Memory B cell (primary cell): ENCODE measurements at places on chromosomes 3 and 15.

- H3K36me3 ChIP-seq, result no peaks in the 10 kb centered on the region
- no peaks in the 10 kb centered on the region for H3K4me1 ChIP-seq
- H3K27me3 ChIP-seq, result peaks cover 3% of the 10 kb centered on the region
- no peak overlapping the region for H3K27ac ChIP-seq
- DNase-seq, result no peak
Measured at GRCh38 chr3:87201727-87202126, 25.4 kb upstream of the CHMP2B start.

DNA sequence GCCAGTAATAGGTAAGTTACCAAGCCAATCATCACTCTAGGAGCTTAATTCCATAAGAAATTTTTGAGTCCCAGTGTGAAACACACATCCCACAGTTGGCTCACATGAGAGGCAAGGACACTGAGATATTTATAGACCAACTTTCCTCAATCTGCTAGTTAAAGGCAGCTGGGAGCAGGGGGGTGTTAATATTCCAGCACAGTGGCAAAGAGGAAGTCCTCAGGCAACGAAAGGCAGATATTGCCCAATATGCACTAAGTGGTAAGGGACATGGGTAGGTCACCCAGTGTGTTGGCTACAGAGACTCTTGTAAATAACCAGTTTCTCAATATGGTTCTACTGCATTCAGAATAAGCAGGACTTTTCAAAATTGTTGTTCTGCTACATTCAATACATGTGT is 61.0 kb downstream of the TOP2B start:
- H3K27me3 ChIP-seq, result no peaks in the 10 kb centered on the region
- peaks cover 28% of the 10 kb centered on the region for H3K36me3 ChIP-seq

DNA sequence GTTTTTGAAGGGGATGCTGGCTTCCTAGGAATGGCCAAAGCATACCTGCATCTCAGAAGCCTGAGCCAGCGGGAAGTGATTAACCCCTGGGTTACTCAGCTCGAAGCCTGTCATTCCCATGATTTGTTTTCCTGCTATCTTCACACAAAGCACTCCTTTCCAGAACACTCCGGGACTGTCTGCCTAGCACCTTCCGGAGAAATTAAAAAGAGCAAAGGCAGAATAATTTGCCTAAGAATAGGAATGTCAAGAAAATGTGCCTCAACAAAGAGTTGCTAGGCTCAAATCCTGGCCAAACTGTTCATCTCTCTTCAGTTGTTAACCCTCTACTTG is 34.1 kb downstream of the TPM1 start:
- H3K4me3 ChIP-seq, result no peak overlapping the region
- H3K27me3 ChIP-seq, result peaks cover 8% of the 10 kb centered on the region
- no peaks in the 10 kb centered on the region for H3K4me1 ChIP-seq
- no peak overlapping the region for H3K27ac ChIP-seq
- H3K36me3 ChIP-seq, result no peaks in the 10 kb centered on the region

DNA sequence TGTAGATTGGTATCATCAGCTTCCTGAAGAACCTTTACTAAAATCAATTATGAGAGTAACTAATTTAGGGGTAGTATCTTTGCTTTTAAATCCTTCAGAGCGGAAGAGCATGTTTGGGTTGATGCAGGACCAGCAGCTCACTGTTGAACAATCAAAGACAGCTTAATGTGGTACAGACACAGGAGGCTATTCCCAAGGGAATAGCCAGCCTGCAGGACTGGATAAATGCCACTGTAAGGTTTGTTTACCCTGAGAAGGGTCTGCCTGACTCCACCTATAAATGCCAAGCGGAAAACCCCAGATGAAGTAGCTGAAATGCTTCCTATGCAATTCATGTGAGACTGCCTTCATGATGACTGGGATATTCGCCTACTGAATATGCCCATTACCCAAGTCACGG is 16.0 kb upstream of the STAC start:
- DNase-seq, result no peak
- no peaks in the 10 kb centered on the region for H3K36me3 ChIP-seq
- no peaks in the 10 kb centered on the region for H3K4me1 ChIP-seq
- H3K27me3 ChIP-seq, result peaks cover 2% of the 10 kb centered on the region
- H3K4me3 ChIP-seq, result no peak overlapping the region

DNA sequence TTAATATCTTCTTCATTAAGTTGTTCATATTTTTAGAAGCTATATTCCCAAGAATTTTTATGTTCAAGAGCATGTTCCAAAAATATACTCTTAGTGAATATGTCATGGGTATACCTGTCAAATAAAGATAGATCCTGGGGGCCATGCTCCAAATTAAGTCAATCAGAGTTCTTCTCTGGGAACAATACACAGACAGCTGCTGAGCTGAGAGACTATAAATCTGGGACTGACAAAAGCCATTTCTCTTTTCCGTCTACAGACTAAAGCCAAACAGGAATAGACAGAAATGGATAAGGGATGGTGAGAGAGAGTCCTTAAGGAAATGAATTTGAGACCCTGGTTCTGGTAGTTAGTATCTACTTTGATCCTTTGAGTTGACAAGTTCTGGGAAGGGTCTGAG is 465.1 kb upstream of the RASGRP1 start:
- no peaks in the 10 kb centered on the region for H3K36me3 ChIP-seq
- DNase-seq, result no peak
- H3K4me1 ChIP-seq, result no peaks in the 10 kb centered on the region
- no peak overlapping the region for H3K4me3 ChIP-seq
- no peaks in the 10 kb centered on the region for H3K27me3 ChIP-seq
- no peak overlapping the region for H3K27ac ChIP-seq

DNA sequence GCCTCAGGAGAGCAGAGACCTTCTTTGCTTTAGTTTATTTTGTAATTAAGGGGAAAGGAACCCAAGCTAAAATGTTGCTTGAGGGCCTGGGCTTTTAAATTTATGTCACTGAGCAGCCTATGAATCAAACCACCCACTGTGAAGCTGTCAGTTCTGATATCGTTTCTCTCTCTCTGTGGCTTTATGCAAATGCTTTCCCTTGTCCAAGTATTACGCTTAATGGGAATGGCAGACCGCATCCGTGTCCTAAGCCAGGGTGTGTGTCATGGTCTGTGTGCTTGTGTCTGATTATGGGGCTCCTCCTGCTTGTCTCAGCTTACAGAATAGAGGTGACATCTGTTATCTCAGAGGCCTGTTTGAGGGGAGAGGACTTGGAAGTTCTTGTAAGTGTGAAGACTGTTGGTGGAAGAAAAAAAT is 82.4 kb downstream of the EBLN2 start:
- H3K27ac ChIP-seq, result no peak overlapping the region
- no peaks in the 10 kb centered on the region for H3K4me1 ChIP-seq
- H3K27me3 ChIP-seq, result peaks cover 3% of the 10 kb centered on the region
- no peaks in the 10 kb centered on the region for H3K36me3 ChIP-seq
- no peak for DNase-seq
- H3K4me3 ChIP-seq, result no peak overlapping the region

- no peak overlapping the region for H3K4me3 ChIP-seq
- no peaks in the 10 kb centered on the region for H3K4me1 ChIP-seq
- no peaks in the 10 kb centered on the region for H3K36me3 ChIP-seq
- H3K27me3 ChIP-seq, result peaks cover 4% of the 10 kb centered on the region
- H3K27ac ChIP-seq, result no peak overlapping the region
- no peak for DNase-seq
Measured at GRCh38 chr3:149992416-149993058, 21.8 kb upstream of the PFN2 start.

- DNase-seq, result no peak
- peaks cover 33% of the 10 kb centered on the region for H3K36me3 ChIP-seq
- no peak overlapping the region for H3K27ac ChIP-seq
- H3K27me3 ChIP-seq, result no peaks in the 10 kb centered on the region
- peaks cover 43% of the 10 kb centered on the region for H3K4me1 ChIP-seq
Measured at GRCh38 chr3:32453346-32453745, 49.3 kb downstream of the CMTM6 start.

- no peak overlapping the region for H3K4me3 ChIP-seq
- no peaks in the 10 kb centered on the region for H3K27me3 ChIP-seq
- no peak overlapping the region for H3K27ac ChIP-seq
- peaks cover 10% of the 10 kb centered on the region for H3K36me3 ChIP-seq
- DNase-seq, result no peak
Measured at GRCh38 chr3:57559526-57559925, 3.5 kb downstream of the PDE12 start.

- H3K27me3 ChIP-seq, result no peaks in the 10 kb centered on the region
- H3K4me3 ChIP-seq, result no peak overlapping the region
- DNase-seq, result no peak
- peaks cover 2% of the 10 kb centered on the region for H3K4me1 ChIP-seq
Measured at GRCh38 chr3:20136231-20136630, 49.8 kb downstream of the SGO1 start.

DNA sequence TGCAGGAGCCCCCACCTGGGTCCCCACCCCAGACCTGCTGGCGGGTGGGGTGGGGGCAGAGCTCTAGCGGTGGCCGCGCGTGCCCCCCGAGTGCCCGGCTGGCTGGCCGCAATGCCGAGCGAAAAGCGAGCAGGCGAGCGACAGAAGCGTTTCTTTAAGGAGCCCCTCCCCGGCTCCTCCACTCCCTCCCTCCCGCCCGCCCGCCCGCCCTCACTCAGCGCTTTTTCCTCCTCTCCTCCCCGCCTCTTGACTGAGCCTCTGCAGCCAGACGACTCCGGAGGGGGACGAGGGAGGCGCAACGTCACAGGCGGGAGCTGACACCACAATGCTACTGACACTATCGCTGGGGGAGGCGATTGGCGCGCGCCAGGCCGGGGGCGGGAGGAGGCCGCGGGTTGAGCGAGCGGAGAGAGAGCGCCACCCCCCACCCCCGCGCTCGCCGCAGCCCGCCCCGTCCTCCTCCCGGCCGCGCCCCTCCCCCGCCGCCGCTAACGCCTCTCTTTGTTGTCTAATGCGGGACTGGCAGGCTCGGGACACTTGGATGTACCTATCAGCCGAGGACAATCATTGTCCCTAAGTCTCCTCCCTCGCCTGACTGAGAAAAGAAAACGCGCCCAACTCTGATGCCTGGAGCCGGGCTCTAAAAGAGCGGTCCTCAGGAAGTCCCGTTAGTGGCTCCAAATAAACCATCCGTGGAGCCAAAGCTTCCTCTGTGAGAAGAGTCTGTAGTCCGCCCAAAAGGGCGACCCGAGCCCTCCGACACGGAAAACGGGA is at the start of gene MEX3B:
TSS of gene MEX3B (minus strand) at position 127 of the 774 bp plus-strand sequence. CDS start 313 bp downstream, outside the sequence.
- peak within 1 kb of the TSS; percentile 86 for H3K4me3 ChIP-seq
- H3K4me1 ChIP-seq, result peaks cover 3% of the 10 kb centered on the region
- peaks cover 2% of the 10 kb centered on the region for H3K36me3 ChIP-seq

- no peak overlapping the region for H3K27ac ChIP-seq
- no peaks in the 10 kb centered on the region for H3K36me3 ChIP-seq
- H3K4me3 ChIP-seq, result no peak overlapping the region
- DNase-seq, result no peak
- H3K4me1 ChIP-seq, result no peaks in the 10 kb centered on the region
- peaks cover 13% of the 10 kb centered on the region for H3K27me3 ChIP-seq
Measured at GRCh38 chr3:187274977-187275338, 16.6 kb downstream of the MASP1 start.

GRCh38 chr3:182501856-182502255 is 291.4 kb upstream of the ATP11B start:
- H3K4me1 ChIP-seq, result no peaks in the 10 kb centered on the region
- H3K27ac ChIP-seq, result no peak overlapping the region
- H3K27me3 ChIP-seq, result peaks cover 4% of the 10 kb centered on the region
- no peak overlapping the region for H3K4me3 ChIP-seq
- H3K36me3 ChIP-seq, result no peaks in the 10 kb centered on the region

GRCh38 chr3:9430733-9431132 is 33.3 kb downstream of the SETD5 start:
- peaks cover 40% of the 10 kb centered on the region for H3K36me3 ChIP-seq
- H3K27ac ChIP-seq, result no peak overlapping the region
- no peaks in the 10 kb centered on the region for H3K27me3 ChIP-seq
- H3K4me3 ChIP-seq, result no peak overlapping the region
- peaks cover 2% of the 10 kb centered on the region for H3K4me1 ChIP-seq

- peak overlapping the region; percentile 60 for H3K4me3 ChIP-seq
- H3K27me3 ChIP-seq, result no peaks in the 10 kb centered on the region
- no peak for DNase-seq
Measured at GRCh38 chr15:40770147-40770721, 454 bp downstream of the C15orf62 start.

DNA sequence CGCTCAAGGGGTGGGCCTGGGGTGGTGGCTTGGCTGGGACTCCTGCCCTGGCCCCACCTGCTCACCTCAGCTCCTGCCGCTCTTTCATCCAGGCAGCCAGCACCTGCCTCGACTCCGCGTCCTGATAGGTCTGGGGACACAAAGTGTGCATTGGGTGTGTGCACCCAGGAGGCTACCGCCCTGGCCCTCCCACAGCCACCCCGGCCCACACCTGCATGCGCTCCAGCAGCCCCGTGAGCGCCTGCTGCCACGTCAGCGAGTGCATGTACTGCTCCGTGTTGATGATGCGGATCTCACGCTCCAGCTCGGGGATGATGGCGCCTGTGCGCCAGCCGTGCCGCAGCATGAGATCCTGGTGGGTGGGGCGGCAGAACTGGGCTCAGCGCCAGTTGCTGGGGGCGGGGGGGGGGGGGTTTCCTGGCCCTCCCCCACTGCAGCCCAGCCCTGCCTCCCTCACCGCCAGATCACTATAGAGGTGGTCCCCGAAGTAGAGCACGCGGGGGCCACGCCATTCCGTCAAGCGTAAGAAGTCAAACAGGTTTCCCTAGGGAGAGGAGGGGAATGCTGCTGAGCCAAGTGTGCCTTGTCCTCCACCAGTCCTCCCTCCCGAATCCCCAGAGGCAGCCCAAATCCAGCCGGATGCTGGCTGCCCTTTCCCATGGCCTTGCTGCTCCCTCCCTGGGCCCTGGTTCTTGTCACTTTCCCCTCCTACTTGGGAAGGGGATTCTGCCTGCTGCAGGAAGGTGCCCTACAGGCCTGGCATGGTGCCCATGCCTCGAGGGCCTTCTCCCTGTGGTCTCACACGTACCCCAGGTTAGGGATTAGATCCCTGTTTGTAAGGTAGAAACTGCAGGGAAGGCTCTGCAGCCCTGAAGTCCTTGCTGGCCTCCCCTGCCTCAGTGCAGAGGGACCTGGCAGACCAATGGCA is 8.6 kb downstream of the NT5DC2 start:
- no peaks in the 10 kb centered on the region for H3K27me3 ChIP-seq
- no peak overlapping the region for H3K4me3 ChIP-seq
- no peaks in the 10 kb centered on the region for H3K4me1 ChIP-seq
- H3K36me3 ChIP-seq, result no peaks in the 10 kb centered on the region

DNA sequence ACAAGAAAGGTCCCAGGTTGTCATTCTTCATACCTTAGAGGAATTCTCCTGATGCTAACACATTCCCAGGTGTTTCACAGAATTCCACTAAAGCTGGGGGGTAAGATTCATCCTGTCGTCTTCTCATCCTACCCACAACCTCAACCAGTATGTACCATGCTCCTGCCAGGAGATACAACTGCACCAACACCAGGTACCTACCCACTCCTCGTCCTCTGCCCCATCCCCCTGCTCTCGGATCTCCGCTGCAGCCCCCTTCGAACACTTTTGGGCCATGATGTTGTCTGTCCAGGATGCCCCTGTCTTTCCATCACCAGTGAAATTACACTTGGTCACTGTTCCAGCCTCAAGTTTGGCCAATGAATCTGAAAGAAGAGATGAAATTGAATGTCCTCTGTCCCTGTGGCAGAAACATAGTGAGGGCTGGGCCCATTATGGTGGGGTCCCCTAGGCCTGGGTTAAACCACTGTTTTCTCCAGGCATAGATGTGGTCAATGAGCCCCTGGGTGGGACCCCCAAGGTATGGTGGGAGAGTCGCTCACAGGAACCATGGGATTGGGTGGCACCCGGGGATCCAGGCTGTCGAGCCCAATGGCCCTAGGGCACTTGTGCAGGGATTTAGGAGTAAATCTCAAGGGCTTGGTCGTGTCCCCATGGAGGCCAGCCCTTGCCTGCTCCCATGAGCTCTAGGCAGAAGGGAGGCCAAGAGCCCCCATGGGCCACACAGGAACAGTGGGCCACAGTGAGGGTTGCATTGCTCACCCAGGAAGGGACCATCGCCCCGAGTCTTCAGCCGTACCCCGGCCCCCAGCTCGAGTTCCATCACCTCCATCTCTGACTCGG is 9.4 kb upstream of the AP3S2 start:
- H3K27ac ChIP-seq, result no peak overlapping the region
- no peak overlapping the region for H3K4me3 ChIP-seq
- peaks cover 5% of the 10 kb centered on the region for H3K27me3 ChIP-seq
